ENCODE measurements at places on chromosomes 2 and 18. TPM values are rescaled to one million over a fixed set of nuclear protein-coding genes. Genes with fewer than 3 reads are reported as not detected.

GRCh38 chr2:217774232-217774631, 228.6 kb downstream of the TNS1 start:
- no peak for DNase-seq

- DNase-seq = no peak
These were observed 91.1 kb downstream of the RBMS1 start for GRCh38 chr2:160402501-160402900.

DNA sequence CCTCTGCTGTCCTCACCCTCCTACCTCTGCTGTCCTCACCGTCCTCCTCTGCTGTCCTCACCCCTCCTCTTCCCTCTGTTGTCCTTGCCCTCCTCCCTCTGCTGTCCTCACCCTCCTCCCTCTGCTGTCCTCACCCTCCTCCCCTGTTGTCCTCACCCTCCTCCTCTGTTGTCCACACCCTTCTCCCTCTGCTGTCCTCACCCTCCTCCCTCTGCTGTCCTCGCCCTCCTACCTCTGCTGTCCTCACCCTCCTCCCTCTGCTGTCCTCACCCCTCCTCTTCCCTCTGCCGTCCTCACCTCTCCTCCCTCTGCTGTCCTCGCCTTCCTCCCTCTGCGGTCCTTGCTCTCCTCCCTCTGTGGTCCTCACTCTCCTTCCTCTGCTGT, 11.8 kb downstream of the GAD1 start:
- DNase-seq = no peak

GRCh38 chr2:121363632-121364420, 78.8 kb upstream of the TFCP2L1 start:
- DNase-seq = no peak

DNA sequence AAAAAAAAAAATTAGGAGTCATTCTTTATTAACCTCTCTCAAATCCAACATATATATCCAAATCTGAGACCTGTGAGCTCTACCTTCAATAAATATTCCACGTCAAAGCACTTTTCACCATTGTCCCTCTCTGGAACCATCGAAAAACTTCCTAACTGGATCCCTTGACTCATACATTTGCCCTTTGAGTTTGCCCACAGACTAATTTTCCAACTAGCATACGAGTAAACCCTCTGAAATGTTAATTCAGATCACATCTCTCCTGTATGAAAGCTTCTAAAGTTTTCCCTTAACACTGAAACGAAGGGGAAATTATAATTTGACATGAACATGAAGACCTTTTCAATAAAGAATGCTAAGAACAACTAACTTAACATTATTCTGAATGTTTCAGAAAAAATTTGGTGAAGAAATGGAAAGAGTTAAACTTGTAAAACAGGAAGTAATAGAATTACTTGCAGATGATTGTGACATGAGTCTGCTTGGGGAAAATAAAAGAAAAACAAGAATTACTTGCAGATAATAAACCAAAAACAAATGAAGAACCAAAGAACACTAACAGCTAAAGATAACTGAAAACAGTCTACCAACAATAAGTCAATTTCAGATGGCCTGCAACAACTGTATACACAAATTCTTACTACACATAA, 110.6 kb downstream of the C2orf74 start:
- DNase-seq = no peak

DNA sequence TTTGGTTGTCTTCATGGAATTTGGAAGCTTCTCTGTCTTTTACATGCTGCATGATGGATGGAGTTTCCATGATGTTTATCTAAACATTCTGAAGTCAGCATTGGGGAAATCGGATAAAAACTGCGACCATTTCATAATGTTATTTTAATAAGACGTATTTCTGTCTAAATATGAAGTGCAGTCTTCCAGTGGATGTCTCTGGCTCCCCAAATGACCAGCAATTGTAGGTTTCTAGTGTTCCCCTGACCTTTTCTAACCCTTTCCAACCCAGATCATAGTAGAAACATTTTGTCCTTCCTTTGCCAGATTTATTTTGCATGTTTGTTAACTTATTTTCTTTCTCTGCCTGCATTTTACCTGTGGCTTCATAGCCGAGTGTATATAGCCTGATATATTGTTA, 559.3 kb downstream of the ADCYAP1 start:
- no peak for DNase-seq

DNA sequence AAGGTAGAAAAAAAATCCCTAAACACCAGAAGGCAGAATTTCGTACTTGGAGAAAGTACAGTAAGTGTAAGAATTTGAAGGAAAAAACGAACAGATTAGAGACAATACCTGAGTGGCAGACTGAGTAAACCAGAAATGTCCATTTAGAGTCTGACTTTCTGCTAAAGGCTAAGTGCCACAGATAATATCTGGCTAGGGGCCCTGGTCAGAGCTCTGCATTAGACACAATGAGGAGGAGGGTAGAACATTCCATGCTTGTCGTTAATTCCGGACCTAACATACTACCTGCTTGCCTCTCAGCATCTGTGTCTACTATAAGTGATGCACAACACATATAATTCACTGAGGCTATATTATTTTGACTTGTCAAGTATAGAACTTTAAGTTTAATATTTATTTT, 18.1 kb downstream of the SEPTIN10 start:
- DNase-seq = no peak

DNA sequence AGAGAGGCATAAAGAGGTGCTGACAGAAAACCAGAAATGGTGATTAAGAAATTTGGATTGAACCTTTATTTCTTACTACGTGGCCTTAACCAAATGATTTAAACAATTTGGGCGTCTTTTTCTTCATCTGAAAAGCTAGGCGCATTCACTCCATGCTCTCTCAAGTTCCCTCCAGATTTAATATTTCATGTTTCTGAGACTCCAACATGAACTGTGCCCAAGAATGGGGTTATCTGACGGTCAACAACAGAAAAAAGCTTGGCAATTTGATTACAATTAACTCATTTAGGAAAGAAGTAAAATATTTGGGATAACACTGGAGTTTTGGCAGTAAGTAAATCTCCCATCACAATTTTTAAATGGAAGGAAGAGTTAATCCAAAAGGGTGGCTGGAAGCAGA, 345.4 kb downstream of the ARHGAP15 start:
- DNase-seq = no peak

DNA sequence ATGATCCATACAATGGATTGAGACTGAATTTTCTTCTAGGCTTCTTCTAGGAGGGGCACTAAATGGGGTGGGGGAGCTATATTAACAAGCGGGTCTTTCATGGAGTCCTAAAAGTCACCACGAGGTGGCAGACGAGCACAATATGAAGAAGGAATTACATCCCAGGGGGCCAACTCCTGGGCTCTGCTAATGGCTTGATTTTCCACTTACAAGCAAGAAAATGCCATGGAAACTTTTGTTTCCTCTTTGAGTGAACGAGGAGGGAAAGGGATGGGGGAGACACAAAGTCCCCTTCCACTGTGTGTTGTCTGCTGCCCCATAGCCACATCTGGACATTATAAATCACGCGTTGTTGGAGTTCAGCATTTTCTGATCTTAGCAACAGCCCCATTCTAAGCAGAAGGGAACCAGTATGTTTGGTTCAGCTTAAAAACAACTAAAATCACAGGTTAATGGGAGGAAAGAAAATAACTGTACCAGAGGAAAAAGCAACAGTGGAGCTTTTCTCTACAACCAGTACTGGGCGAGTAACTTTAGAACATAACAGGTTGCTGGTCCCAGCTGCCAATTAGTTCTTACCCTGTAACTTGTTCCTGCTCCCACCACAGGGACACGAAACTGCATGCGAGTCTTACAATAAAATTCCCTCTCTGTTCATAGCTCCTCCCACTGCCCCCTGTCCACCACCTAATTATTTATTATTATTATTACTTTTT, 285.0 kb upstream of the PARD3B start:
- DNase-seq = no peak

DNA sequence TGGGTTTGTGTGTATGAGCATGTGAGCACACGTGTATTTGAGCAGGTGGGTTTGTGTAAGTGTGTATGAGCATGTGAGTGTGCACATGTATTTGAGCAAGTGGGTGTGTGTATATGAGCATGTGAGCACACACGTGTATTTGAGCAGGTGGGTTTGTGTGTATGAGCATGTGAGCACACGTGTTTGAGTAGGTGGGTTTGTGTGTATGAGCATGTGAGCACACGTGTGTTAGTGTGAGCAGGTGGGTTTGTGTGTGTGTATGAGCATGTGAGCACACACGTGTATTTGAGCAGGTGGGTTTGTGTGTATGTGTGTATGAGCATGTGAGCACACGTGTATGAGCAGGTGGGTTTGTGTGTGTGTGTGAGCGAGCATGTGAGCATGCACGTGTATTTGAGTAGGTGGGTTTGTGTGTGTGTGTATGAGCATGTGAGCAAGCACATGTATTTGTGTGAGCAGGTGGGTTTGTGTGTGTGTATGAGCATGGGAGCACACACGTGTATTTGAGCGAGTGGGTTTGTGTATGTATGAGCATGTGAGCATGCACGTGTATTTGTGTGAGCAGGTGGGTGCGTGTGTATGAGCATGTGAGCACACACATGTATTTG, 169.7 kb downstream of the TWIST2 start:
- no peak for DNase-seq

GRCh38 chr2:97698530-97698929, 14.8 kb upstream of the ZAP70 start:
- DNase-seq = no peak

- DNase-seq = no peak
These were observed 13.2 kb downstream of the POU3F3 start for GRCh38 chr2:104866883-104867812.

Gene ANKRD23
- 7.6 TPM for total RNA-seq

Gene EMILIN2
- total RNA-seq = 9.9 TPM

Gene MALL
- total RNA-seq = 0.12 TPM

Gene CRYBA2
- total RNA-seq = not detected

Gene SLC4A5
- total RNA-seq = 9.1 TPM

Gene SGPP2
- 5.1 TPM for total RNA-seq

Gene MYCN
- not detected for total RNA-seq

Gene YWHAQ
- total RNA-seq = 189 TPM

Gene ERFE
- total RNA-seq = not detected

Gene PXDN
- total RNA-seq = not detected

Gene LNPK
- 21.0 TPM for total RNA-seq

Gene SLC9A4
- 0.18 TPM for total RNA-seq
